ENCODE measurements at places on chromosomes 2 and 18.
A peak's percentile ranks its signal among the peaks of the same experiment; 100 is the strongest.

DNA sequence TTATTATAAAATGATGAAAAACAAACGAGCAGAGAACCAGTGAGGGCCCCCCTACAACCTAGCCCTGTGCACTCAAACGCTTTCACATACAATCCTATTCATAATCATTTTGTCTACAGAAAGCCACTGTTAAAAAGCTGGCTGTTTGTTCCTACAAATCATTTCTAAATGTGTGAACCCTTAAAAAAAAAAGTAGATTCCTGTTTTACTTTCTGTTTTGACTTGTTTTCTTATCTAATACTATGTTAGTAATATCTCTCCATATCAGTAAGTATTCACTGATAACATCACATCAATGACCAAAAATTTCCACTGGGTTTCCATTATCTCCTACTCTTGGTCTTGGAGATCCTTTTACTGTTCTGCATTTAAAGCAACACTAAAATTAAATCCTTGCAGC is 128.8 kb upstream of the TTC39C start:
- no peak for DNase-seq

DNA sequence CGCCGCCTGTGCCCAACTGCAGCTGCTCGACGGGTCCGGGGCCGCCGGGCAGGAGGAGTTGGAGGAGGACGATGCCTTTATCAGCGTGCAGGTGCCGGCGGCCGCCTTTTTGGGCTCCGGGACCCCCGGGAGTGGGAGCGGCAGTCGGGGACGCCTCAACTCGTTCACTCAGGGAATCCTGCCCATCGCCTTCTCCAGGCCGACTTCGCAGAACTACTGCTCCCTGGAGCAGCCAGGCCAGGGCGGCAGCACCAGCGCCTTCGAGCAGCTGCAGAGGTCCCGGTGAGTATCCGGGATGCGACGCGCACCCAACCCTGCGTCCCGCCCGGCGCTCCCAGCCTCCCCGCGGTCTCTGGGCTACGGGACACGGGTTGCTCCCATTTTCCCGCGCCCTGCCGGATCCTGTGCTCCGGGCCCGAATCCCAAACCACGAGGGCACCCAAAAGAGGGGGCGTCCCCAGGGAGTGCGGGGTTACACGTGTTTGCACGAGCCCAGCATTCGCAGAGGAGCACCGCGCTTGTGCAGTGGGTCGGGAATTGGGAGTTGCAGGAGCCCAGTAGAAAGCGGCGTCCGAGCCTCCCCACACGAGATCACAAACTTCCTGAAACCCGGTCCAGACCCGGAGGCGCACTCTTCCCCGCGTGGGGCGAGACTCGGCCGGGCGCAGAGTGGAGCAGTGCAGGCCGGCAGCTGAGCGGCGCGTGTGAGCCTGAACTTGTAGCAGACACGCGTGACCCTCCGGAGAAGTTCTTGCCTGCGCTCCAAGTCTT is 1.2 kb downstream of the CABLES1 start:
- no peak for DNase-seq

DNA sequence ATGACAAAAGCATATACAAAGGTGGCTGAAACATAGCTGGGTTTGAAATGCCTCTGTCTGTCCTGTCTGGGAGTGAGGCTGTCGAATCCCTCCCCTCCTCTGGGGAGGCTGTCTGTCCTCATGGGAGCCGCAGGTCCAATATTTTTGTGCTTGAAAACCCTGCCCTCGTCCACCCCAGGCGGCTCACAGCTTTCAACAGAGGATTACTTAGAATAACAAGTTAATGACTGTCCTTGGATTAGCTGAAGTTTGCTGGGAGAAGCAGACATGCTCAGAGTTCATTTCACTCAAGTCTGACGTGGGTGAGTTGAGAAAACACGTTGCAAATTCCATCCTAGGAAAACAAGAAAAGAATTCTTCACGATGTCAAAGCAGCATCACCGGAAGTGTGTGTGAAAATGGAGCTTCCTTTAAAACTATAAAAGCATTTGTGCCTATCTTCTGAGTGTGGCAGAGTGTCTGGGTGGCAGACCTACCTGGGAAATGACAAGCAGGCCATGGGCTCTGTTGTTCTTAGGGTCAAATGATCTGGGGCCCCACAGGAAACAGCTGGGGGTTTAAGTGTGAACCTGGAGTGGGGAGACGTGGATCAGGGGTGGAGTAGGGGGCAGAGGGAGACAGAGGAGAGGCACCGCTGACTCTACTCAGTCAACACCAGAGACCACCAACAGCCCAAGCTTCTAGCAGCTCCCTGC is 77.1 kb downstream of the DDX1 start:
- DNase-seq: peak; percentile 61

- peak; percentile 20 for DNase-seq
These were observed 16.8 kb upstream of the LYPD6 start for GRCh38 chr2:149313512-149313972.

GRCh38 chr2:136207030-136207623 is 89.2 kb upstream of the CXCR4 start:
- DNase-seq: no peak

- DNase-seq: no peak
These were observed 418.8 kb downstream of the NRXN1 start for GRCh38 chr2:50613161-50613560.

GRCh38 chr2:199855812-199856211 is 4.8 kb upstream of the FTCDNL1 start:
- DNase-seq: no peak

DNA sequence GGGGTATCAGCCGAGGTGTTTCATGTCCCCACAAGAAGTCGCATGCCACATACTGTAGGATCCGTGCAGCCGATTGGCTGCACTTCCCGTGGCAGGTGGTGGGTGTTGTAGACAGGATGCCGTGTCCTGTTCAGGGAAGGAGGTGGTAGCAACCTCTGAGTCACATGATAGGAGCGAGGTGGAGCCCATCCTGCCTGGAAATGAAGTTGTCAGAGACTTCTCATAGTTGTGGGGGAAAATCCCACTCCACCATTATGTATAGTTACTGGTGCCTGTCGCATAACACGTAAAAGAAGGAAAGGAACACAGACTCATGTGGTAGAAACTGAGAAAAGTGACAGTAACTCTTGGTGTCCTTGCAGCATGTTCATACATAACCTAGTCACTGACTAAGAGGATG is 91.4 kb upstream of the IL1R2 start:
- no peak for DNase-seq

GRCh38 chr2:1233281-1233680 is 180.0 kb upstream of the TPO start:
- no peak for DNase-seq

All from AG10803 (cell line).